Dorsolateral prefrontal cortex (tissue), 122 donors: ENCODE measurements at places on chromosomes 5 and 9.

- no peak for DNase-seq
Observed at GRCh38 chr9:123450098-123450770, 94.2 kb downstream of the CRB2 start.

DNA sequence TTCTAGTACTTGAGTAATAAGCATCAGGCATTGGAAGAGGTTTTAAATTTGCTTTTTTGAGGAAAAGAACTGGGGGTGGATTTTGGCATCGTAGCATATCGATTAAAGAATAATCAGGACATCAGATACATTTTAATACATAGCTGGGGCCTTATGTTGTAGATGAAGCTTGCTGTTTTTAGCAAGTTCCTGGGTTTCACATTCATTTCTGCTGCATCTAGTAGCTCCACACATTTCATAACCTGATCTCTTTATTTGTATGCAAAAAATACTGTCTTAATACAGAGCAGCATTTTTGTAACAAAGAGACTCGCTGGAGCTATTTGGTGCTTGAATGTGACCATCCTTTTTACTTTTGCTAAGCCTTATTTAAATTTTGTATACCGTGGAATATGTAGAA, 28.5 kb downstream of the CD180 start:
- DNase-seq, result no peak

GRCh38 chr5:140869555-140869886, 764 bp downstream of the PCDHA11 start:
- DNase-seq, result no peak

DNA sequence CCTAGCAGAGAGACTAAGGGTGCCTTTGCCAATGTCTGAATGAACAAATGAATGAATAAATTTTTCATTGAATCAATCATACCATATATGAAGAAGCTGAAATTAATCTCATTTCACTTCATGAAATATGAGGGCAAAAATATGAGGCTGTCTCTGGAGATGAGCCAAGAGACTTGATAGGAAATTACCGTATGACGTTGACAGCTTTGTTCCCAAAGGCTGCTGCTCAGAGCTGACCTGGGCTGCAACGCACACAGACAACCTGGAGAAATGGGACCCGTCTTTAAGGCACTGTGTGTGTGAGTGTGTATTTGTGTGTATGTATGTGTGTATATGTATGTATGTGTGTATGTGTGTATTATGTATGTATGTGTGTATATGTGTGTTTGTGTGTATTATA, 226.1 kb downstream of the IRX2 start:
- no peak for DNase-seq

GRCh38 chr5:36832274-36832673, 44.3 kb upstream of the NIPBL start:
- DNase-seq, result no peak

DNA sequence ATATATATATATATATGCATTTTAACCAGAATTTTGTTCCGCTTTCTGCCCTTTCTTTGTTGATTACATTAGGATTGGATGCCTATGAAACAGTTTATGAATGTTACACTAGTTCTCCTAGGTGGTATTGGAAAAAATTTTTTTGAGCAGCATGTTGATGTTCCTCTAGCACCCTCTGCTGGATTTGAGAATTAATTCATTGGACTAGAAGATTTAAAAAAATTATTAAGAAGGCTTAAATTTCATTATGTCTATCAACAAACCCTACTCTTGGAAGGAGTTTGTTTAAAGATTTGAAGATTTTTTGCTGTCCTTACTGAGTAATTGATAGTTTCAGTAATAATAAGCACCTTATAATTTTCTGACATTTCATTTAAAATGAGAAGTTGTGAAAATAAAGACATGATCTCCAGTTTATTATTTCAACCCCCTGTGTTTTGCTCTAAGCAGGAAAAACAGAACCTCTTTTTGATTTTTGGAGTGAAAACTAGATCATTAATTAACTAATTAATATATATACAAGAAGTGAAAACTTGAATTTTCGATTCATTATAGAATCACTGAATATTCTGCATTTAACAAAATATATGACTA, 89.6 kb downstream of the CCDC171 start:
- DNase-seq, result no peak

DNA sequence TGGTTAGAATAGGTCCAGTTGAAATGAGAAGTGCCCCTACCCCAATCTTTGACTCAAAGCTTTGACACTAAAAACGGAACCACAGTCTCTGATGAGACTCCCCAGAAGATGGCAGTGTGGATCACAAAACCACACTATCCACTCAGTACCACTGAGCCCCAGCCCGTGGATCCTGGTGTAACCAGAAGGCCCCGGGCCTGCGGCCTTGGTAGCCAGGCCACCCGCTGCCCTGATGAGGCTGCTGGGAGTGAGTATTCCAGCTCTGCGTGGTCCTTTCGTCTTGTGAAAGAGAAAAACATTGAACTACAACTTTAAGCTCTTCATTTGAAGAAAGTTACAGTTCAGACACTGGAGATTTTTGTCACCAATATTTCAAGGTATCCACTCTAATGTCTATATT, 42.2 kb upstream of the FBP1 start:
- DNase-seq, result peak; percentile 71

- no peak for DNase-seq
Observed at GRCh38 chr5:80048084-80048780, 13.1 kb downstream of the THBS4 start.

DNA sequence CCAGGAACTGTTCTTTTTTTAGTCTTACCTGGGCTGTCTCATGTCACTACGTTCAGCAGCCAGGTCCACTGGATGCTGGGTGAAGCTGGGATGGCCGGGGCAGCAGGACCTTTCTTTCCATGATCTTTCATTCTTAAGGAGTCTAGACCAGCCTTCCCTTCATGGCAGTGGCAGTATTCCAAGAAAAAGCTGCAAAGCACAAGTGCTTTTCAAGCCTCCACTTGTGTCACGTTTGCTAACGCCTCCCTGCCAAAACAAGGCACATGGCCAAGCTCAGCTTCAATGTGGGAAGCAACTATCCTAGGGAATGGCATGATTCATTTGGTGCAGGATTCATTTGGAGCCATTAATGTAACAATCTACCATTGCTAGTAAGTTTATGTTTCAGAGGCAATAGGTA, 94.8 kb downstream of the RCL1 start:
- no peak for DNase-seq

DNA sequence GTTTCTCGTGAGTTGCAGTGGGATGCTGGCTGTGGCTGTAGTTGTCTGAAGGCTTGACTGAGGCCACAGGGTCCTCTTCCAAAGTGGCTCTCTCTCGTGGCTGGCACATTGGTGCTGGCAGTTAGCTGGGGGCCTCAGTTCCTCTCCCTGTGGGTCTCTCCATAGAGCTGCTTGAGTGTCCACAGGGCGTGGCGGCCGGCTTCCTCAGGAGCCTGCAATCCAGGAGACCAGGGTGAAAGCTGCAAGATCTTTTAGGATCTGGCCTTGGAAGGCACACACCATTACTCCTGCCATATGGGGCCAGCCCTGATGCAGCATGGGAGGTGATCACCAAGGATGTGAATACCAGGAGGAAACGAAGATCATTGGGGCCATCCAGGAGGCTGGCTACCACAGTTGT, 41.1 kb downstream of the ANKRD33B start:
- DNase-seq, result no peak

DNA sequence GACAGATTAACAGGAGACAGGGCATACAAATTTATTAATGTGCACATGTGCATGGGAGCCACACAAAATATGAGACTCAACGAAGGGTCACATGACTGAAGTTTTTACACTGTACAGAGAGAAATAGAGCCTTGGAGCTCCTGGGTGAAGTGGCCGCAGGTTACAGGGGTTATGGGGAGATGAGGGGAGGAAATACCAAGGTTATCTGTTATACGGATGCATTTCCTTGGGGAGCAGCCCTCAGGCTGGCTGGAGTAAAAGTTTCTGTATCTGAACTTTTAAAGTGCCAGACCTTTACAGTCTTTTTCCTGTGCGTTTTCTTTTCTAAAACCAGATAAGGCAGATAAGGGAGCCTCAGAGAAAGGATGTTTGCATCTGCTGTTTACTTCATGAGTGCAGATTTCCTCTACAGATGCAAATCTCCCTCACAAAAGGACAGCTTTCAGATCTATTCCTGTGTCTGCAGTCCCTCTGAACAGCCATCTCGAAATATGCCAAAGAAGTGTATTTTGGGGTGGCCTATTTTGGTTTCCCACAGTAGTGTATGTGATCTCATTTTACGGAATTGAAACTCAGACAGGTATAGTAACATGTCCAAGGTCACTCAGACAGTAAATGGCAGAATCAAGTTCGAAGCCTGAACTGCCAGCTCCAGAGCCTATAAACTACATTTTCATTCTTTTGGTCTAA, 139.3 kb upstream of the FBXL17 start:
- no peak for DNase-seq

DNA sequence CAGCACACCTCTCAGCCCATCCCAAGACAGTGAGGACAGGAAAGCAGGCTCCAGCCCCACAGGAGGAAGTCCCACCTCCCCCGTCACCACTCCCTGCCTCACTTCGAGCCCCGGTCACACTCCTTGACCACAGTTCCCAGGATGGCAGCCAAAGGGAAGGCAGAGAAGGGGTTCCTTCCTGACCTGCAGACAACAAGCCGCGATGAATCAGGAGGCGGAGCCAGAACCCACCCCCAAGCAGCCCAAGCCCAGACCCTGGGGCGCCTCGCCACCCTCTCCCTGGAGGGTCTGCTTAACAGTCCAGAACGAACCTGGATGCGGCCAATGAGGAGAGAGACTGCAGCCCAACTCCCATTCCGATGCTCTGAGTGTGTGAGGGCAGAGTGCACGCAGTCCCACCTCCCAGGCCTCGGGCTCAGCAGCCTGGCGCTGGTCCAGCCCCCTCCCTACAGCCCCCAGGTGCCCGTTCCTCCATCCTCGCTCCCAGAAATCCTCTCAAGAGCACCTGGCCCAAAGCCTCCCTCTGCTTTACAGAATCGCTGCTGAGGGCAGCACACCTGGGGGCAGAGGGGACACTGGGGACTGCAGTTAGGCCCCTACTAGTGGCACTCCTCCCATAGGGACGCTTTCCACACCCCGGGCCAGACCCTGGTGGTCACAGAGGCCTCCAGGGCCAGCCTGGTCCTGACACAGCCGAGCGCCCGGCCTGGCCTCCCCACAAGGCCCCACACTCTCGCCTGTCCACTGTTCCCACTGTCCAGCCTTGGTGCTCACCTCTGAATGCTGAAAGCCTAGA, 69.6 kb upstream of the LRRTM2 start:
- DNase-seq, result no peak

GRCh38 chr5:80101993-80102392, 66.8 kb downstream of the THBS4 start:
- no peak for DNase-seq

DNA sequence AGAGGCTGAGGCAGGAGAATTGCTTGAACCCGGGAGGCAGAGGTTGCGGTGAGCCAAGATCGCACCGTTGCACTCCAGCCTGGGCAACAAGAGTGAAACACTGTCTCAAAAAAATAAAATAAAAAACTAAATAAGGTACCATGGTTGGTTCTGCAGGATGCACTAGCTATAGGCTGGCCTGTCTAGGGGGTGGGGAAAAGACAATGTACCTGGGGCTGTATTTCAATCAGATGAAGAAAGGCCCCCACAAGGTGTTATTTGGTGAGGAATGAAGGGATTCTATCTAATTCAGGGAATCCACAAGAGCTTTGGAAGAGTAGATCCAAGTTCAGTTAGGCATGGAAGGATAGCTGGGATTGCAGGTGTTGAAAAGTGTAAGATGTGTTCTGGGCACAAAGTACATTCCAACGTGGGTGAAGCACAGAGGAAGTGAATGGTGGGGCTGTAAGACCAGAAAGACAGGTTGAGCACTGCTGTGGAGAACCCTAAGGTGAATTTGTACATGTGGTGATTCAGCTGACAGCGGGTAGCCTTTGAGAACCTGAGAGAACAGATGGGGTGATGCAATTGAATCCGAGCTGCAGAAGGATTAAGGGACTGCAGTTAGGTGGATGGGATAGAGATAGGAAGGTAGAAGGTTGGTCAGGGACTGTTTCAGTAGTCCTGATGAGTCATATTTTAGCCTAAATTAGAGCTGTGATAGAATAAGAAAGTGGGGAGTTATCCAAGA, 71.8 kb downstream of the CAST start:
- DNase-seq, result no peak

DNA sequence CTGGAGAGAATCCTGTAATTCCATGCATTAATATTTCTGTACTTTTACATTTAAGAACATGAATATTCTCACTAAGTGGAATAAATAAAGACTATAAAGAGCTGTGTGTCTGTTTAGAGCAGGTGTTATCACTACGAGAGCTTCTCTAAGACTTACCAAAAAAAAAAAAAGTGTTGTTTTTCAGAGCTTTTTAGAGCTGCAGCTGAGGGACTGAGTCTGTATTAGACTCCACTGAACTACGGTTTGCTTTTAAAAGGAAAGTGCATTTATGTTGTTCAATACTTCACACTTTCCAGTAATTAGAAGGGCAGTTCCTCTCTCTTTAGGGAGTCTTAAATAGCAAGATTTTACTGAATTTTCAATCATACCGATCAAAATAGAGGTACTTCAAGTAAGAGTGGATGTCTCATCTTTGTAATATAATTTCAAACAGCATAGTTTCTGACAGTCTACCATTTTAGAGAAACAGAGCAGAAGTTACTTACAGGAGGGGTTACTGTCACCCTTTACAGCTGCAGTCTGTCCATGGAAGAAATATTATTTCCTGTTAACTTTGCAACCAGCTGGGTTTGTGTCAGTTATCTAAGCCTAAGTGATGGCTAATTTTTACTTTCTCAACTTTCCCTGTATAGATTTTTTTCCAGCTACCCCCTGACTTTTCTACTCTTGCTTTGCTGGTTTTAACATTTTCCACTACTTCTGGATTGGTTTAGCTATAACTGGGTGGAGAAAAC, 2.4 kb downstream of the SYK start:
- DNase-seq, result no peak

DNA sequence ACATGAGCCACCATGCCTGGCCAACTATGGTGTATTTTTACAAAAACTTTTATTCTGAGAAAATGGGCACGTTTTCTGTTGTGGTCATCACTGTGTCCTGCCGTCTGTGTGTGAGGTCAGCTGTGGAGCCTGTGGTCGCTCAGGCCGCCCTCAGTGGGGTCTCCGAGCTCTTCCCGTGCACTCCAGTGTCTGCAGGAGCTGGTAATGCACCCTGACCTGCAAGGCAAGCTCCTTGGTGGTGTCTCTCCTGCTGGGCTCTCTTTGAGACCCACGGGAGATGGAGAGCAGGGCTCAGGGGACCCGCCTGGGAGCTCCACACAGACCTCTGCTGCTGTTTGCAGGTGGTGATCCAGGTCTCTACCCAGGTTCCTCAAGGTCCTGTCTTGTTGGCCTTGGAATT, 9.6 kb upstream of the AHRR start:
- no peak for DNase-seq

GRCh38 chr5:134490255-134490924, 35.1 kb upstream of the JADE2 start:
- DNase-seq, result no peak

GRCh38 chr9:124164811-124165210, 92.9 kb upstream of the NEK6 start:
- DNase-seq, result peak; percentile 38

DNA sequence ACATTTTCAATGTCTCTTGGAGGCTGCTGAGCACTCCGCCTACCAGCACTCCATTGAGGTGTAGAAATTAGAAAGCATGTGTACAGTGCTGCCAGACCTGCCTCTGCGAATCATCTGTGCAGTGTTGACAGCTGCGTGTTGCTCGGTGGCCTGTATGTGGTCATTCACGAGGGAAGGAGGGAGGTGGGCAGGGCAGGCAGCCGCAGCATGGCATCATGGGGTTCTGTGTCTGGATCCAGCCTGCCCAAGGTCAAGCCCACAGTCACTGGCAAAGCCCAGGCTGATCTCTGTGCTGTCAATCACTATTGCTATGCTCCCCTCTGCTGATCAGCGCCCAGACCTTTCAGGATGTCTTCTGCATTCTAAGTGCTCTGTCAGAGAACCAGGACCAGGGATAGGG, 8.0 kb upstream of the PDZD2 start:
- DNase-seq, result no peak
